ENCODE measurements at places on chromosomes 6 and 20.

DNA sequence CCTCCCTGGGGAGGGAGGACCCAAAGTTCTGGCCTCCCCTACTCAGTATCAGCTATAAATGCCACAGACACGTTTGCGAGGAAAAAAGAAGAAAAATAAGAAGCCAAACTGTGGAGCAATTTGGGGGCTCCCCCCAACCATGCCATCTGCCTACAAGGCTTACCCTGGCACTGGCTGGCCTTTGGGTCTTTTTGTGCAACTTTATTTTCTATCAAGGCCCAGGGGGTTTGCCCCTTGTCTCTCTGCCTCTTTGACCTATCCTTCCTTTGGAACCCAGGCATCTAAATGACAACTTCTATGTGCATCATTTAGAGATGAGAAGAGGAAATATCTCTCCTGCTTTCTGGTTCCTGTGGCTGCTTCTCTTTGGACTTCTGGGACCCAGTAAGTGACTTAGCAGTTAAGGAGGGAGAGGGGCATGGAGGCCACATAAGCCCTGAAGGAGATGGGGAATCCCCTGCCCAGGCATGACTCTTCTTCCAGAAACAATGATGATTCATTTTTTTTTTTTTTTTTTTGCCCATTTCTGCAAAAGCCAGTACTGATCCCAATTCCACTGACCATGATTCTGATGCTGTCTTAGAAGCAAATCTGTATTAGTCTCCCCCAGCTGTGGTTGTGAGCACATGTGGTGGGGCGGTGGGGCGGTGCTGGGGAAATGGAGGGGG lies at the start of gene MUC22:
TSS of gene MUC22 (plus strand) at position 82 of the 668 bp plus-strand sequence. CDS start at position 315, 233 bp downstream.
- peak; percentile 65 for DNase-seq

DNA sequence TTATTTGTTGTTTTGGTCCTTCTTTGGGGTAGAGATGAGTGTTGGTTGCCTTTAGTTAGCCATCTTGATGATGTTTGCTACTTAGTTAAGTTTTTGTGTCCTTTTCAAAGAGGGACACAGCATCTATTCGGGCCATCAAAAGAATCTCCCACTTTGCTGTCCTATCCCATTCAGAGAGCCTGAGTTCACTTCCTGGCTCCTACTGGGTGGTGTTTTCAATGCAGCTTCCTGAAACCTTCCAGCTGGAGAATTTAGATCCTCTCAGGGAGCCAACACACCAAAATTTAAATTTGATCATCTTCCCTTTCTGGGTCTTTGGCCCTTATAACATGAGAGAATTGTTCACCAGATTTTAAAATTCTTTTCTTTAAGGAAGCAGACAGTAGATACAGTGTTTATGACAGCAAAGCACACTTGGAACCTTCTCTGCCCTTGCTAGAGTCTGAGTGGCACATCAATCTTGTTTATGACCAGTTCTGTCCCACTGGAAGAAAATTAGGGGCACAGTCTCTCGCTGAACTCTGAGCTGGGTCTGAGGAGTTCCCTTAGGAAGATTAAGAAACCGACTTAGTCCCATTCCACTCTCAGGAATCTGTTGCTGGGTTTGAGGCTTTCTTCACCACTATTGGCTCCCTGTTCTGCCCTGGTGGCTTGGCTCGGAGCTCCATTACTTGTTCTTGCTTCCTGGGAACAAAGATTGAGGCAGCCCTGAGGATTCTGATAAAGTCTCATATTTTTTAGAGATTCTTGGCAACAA lies 115.5 kb downstream of the CCDC170 start:
- DNase-seq = no peak

- DNase-seq = no peak
Observed at GRCh38 chr6:41170547-41171160, 7.7 kb upstream of the TREM2 start.

- no peak for DNase-seq
Observed at GRCh38 chr20:23436681-23437080, 2.8 kb upstream of the CSTL1 start.

GRCh38 chr6:72675396-72675795 lies 53.5 kb downstream of the KCNQ5 start:
- DNase-seq = peak; percentile 30

- DNase-seq = peak; percentile 54
Observed at GRCh38 chr6:125107896-125108295, 45.7 kb upstream of the TPD52L1 start.
